Non-pigmented ciliary epithelial cell (primary cell): ENCODE measurements at places on chromosomes 7 and 10.

- no peak for DNase-seq
Measured at GRCh38 chr7:36487756-36488336, 98.2 kb downstream of the ANLN start.

- peak; percentile 41 for DNase-seq
Measured at GRCh38 chr10:113880236-113880635, 25.8 kb downstream of the NHLRC2 start.

DNA sequence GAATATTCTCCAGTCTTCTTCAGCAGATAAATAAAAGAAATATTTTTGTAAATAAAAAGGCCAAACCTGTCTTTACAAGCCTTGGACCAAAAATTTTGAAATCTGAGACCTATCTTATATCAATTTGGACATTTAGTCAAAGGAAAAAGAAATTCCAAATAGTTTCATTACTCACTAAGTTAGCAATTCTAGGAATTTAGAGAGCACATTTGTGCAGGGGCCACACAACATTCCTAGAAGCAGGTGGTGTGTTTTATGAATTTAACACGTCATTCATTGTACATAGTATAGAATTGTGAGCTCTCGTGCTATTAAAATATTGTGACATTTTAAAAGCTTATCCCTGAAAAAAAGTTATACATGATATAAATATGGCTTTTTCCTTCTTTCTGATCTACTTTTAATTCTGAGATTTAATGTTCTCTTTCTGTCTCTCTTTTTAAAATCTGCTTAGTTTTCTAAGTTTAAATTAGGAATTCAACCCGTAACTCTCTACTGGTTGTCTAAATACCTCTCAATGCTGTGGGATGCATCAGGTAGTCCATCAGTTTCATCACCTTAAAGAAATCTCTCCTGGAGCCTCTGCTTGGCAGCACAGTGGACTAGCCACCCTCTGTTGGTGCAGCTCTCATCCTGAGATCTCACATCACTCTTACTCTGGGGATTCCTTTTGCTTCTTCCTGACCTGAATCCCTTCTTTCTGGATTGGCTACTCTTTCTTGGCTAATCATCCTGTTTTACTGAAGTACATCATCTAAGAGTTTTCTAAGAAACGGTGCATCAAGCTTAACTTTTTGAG, 124.5 kb downstream of the SEMA3E start:
- DNase-seq, result no peak

DNA sequence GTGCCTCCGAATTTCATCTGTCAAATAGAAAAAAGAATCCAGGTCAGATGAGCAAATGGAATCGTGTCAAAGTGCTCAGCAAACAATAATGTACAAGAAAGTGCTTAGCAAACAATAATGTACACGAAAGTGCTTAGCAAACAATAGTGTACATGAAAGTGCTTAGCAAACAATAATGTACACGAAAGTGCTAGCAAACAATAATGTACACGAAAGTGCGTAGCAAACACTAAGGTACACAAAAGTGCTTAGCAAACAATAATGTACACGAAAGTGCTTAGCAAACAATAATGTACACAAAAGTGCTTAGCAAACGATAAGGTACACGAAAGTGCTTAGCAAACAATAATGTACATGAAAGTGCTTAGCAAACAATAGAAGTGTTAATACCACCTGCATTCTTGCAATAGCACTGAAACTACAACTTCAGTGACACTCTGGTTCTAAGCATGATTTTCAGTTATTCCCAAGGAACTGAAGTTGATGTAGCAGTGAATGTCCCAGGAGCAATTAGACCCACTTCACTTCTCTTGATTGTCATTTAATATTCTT, 33.4 kb upstream of the MYL10 start:
- DNase-seq, result no peak

- DNase-seq, result no peak
Measured at GRCh38 chr10:64558094-64558835, 1037.1 kb downstream of the REEP3 start.

- no peak for DNase-seq
Measured at GRCh38 chr10:123999261-123999660, 94.1 kb downstream of the CHST15 start.
